ENCODE measurements at places on chromosomes 4 and X.

GRCh38 chr4:105361053-105361452, 112.8 kb downstream of the PPA2 start:
- peak; percentile 25 for DNase-seq

DNA sequence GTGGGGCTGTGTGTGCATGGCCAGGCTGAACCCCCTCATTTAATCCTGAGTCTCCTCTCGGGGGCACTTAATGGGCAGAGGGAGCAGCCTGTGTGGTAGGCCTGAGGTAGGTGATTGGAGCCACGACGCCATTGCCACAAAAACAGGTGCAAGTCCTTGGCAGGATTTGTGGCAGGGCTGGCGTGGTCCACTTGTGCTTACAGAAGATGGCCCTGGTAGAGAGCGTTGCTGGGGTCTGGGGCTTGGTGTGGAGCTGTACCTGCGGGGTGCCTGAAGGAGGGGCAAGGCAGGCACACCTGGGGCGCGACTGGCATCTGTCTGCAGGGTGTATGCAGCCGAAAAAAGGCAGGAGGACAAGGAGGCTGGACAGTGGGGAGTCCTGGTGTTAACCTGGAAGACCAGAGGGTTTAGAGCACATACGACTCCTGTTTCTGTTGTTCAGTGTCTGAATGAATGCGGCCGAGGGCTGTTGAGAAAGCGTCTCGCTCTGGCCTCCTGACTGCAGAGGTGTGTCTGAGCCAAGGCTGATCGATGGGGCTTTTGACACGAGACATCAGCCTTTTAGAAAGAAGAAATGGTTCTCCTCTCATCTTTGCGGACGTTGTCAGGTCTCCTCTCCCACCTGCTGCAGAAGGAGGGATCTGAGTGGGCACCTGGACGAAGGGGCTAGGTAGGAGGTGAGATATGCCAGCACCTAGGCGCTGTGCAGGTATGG, 52.0 kb downstream of the TBC1D14 start:
- DNase-seq, result no peak

DNA sequence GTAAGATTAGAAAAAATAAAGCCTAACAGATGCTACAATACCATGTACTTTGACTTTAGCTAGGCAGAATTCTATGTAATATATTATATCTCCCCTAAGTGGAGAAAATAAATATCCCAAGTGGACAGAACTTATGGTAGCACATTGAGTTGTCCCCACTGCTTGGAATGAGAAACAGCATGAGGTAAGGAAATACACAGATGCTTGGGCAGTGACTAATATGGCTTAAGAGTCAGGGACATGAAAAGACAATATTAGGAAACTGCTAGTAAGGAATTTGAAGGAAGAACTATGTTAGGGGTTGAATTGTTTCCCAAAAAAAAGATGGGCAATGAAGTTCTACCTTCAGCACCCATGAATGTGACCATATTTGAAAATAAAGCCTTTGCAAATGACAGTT, 2265.1 kb downstream of the PCDH7 start:
- no peak for DNase-seq

GRCh38 chr4:97998203-97998602, 145.1 kb downstream of the STPG2 start:
- no peak for DNase-seq

DNA sequence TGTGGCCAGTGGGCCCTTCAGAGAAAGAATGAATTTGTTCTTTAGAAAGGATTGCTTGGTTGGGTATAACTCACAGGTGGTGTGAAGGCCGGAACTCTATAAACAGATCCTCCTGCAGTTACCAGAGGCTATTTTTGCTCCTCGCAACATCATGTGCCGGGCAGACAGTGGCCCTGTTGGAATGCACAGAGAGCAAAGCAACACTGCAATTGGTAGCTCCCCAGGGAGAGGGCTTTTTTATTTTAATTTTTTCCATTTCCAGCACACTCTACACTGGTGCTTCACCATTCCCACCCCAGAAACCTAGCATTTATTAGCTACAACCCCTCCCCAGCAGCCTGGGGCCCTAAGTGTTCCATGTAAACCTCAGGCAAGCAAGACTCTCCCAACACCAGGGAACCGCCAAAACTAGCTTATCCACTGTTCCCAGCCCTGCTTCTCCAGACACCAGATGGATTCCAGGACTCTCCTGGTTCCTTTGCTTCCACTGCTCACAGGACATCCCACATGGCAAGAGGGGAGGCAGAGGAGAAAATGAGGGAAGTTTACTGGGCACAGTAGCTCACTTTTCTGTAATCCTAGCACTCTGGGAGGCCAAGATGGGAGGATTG, 75.1 kb upstream of the TMEM164 start:
- peak; percentile 29 for DNase-seq

DNA sequence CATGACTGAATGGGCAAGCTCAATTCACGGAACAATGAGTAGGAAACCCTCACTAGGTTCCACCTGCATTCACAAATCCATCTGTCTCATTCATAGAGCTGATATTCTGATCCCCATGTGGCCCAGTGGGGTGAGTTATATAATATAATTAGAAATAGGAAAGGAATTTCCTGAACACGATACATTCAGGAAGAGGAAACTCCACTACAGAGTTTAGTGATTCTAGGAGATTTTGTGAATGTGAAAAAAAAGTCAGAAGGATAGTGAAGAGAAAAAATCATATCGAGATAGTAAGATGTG, 471.2 kb downstream of the GASK1B start:
- peak; percentile 12 for DNase-seq

DNA sequence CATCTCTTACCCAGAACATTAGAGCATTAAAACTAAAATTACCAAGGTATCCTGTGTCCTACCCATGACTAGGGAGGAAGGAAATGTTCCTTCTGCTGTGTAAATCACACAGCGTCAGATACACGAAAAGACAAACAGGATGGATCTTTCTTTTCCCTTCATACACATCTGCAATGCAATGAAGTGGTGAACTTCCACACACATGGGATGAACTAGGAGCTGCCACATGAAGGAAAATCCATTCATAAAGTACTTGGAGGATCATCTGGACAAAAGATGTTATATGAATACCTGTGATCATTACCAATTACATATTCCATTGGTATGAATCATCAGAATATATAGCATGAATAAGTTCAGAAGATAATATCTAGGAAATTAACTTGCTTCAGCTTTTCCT, 46.2 kb downstream of the LDB2 start:
- DNase-seq, result no peak

- no peak for DNase-seq
Measured at GRCh38 chr4:85496933-85497332, 22.0 kb downstream of the ARHGAP24 start.

- peak; percentile 20 for DNase-seq
Measured at GRCh38 chr4:183658362-183659028, 490 bp downstream of the RWDD4 start.

- peak; percentile 73 for DNase-seq
Measured at GRCh38 chr4:183635321-183635720, 23.7 kb downstream of the RWDD4 start.

DNA sequence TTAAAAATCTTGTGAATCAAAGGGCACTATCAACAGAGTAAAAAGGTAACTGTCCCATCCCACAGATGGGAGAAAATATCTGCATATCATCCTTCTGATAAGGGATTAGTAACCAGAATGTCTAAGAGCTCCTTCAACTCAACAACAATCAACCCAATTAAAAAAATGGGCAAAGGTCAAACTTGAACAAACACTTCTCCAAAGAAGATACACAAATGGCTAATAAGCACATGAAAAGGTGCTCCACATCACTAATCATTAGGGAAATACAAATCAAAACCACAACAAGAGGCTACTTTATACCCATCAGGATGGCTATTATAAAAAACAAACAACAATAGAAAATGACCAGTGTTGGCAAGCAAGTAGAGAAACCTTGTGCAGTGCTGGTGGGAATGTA, 43.3 kb downstream of the TMEM165 start:
- DNase-seq, result no peak

DNA sequence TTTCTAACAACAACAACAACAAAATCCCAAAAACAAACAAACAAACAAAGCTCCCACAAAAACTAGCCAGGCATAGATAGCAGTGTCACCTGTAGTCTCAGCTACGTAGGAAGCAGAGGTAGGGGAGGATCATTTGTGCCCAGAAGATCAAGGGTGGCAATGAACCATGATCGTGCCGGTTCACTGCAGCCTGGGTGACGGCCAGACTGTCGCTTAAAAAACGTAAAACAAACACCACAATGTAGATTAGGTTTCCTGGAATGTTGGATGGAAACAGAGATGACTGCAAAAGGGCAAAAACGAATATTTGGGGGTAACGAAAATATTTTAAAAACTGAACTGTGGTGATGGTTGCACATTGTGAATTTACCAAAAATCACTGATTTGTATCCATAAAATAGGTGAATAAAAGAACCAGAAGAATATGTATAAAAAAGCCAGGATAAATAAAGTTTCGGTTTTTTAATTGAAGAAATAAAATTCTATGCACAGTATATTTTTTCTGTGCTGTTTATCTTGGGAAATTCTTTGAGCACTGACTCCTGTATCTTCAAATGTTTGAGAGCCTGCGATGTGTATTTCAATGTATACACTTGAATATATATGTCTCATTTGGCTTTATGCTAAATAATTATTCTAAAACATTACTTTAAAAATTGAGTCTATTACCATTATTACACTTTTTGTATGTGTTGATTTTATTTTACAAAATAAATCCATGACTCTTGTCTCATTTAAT, 1477.0 kb downstream of the PCDH7 start:
- no peak for DNase-seq

DNA sequence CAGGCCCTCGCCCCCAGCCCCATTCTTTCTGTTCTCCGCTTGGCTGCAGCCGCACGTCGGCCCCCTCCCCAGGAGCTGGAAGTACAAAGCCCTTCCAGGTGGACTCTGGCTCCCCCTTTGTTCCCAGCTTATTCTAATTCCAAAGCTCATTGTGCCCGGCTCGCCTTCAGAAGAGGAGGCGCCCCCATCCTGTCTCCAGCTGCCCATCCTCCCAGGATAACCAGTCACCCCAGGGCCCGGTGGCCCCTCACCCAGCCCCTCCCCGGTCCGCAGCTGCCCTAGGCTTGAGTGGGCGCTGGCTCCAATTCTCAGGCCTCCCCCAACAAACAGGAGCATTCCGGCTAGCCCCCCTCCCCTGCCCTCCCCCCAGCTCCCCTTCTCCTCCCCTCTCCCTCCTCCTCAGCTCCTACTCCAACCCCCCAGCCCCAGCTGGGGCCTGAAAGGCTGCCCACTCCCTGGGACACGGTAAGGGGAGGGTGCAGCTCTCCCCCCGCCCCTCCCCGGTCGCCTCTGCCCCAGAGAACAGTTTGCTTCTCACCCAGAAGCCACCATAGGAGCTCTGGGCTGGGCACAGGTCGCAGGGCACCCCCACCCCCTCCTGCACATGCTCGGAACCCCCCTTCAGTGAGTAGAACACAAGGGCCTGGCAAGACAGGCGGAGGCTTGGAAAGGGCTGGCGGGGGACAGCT, 3.1 kb upstream of the SLC6A8 start:
- no peak for DNase-seq

DNA sequence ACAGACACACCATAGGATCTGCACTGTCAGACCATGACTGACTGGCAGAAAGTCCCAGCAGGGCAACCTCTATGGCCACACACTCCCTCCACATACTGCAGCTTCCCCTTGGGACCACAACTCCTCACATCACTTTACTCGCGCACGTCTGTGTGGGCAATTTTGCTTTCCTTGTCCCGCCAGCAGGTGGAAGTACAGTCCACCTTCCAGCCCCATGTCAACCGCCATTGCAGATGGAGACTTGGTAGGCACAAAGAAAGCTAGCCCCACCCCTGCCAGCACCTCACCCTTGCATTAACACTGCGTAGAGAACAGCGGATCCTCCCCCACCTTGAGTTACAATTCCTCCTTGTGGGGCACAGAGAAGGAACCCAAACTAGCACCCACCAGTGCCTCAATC, 74.4 kb upstream of the NAP1L2 start:
- DNase-seq, result no peak

- no peak for DNase-seq
Measured at GRCh38 chr4:112793033-112793432, 156.1 kb downstream of the LARP7 start.

DNA sequence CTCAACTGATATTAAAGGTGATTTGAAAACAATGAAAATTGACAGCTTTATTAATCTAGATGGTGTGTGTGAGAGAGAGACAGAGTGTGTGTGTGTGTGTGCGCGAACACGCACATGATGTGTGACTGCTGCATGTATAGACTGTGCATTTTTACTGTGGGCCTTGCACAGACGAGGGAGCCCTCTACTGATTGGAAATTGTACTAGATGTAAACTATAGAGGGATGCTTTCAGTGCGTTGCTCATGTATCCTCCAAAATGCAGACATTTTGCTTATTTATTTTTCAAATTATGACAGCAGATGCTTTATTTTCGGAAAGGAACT, 168.4 kb upstream of the GK2 start:
- DNase-seq, result peak; percentile 54

DNA sequence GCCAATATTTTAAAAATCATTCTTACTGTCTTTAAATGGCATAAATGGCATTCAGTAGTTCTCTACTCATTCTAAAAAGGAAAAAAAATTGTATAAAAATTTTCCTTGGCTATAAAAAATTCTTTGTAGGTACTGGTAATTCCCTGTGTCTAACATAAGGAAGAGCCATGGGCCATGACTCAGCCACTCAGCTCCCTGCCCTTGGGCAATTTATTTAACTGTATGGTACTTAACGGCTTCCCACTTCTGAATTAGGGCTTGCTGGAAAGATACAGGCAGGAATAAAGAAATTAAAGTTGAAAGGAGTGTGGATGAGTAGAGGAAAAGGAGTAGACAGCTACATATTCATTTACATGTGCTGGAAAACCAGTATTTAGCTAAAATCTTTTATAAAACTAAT, 30.6 kb downstream of the ABHD18 start:
- DNase-seq, result no peak

DNA sequence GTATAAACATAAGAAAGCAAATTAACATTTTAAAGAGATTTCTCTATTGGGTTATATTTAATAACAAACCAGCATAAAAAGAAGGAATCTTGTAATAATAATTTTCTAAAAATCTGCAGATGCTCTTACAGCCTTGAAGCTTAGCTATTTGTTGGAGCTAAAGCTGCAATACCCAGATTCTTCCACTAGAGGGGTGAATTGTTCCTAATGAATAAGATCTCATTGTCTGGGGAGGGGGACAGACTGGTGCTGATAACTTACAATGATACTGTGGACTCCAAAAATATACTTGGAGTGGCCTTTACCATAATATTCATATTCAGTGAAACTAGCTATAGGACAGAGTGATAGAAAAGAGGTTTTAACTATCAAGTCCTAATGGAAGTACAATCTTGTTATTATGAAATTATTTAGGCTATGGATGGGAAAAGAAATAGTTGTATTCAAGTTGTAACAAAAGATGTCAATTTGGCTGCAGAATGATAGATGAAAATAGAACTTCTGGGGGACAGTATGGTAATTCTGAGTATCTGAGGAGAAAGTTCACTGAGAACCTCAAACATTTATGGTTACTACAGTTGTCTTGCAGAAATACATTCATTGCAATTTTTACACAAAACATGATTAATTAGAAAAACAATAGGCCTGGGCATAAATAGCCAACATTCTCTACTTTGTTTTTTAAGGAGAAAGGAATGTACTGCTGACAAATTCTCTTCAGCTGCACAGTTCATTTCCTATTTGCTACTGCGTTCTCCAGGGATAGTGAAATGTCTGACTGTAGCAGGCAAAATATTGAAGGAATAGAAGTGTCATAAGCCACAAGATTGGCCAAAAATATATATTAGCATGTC, 443.3 kb downstream of the GBA3 start:
- peak; percentile 51 for DNase-seq

- no peak for DNase-seq
Measured at GRCh38 chr4:121977251-121978171, 25.7 kb upstream of the TRPC3 start.

- peak; percentile 57 for DNase-seq
Measured at GRCh38 chrX:21725496-21725895, 32.4 kb downstream of the SMPX start.
